ENCODE measurements at places on chromosomes 3 and 15.

DNA sequence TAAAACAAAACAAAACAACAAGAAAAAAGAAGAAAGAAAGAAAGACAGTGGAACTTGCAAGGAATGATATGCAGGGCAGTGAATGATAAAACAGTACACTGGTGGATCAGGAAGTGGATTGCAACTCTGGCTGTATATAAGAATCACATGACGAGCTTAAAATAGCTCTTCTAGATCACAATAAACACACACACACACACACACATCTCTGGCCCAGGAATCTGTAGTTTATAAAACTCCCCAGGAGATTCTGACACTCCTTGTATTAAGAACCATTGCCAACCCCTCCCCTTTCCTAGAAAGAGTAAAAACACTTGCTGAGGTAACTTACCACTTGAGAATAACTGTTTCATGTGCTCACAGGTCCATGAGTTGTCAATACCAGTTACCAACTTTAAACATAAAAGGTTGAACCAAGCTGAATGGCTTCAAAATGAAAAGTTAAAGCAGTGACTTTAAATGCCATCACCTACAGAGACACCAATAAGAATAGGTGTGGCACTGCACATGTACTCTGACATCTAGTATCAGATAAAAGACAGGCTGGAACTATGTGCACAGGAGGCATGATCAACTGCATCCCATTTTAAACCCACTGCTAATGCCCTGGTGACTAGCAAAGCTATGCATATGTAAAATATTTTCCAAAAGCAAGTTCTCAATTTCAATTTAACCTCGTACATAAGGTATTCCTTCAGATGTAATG lies 3.9 kb downstream of the CPOX start:
- no peak for DNase-seq

DNA sequence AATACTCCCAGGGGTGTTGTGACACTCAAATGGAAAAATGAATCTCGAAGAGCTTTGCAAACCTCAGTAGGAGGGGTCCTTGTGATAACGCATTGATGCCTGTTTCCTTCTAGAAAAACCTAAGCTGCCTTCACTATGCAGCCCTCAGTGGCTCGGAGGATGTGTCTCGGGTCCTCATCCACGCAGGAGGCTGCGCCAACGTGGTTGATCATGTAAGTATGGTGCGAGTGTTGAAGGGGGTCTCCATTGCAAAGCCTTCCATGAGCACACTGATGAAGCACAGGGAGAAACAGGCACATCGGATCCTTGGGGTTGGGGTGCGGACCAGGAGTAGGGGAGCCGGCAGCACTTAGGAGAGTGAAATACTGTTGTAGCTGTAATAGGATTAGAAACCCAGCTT lies 22.3 kb downstream of the ANKDD1A start:
- no peak for DNase-seq

GRCh38 chr15:90903733-90904536 lies 833 bp downstream of the MAN2A2 start:
- DNase-seq: no peak

DNA sequence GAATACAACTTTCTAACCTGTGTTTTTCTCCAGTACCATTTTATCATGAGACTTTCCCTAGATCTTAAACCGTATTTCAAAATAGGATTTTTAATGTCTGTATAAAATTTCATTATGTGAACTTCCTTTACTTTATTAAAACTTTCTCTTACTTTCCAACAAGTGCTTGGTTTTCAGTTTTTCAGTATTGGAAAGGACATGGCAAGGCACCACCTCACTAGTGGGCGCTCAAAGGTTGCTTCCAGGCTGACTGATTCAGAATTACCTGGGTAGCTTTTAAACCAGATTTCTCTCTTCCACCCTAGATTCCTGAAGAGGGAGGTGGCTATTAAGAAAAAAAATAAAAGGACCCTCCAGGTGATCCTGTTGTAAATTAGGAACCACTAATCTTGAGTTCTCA lies 236.6 kb downstream of the SOX2 start:
- no peak for DNase-seq

DNA sequence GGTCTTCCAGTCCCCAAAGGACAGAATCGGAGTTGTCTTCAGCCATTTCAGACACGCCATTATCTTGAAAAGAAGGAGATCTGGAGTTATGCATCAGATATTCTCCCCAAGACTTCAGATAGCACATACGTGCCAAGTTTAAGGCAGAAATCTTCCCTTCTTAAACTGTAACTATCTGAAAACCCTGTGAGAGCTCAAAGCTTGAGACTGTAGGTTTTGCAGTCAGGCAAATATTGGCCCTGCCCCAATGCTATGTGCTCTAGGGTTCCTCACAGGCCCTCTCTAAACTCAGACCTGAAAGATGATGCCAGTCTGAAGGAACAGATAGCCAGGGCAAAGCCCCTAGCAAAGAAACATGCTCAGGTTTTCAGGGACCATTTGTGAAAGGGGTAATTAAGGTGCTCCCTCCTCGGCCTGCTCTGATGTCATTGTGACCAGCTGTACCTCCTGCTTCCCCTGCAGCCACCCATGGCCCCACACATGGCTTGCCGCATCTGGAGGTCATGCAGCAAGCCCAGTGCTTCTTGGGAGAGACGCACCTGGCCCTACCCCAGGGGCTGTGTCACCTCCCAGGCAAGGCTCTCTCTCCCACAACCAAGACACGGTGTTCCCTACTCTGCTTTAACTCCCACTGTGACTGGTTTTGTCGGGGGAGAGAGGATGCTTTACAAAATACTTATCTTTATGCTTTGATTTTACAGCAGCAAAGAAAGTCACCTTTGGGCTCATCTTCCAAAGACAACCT lies 53.4 kb upstream of the POMGNT2 start:
- no peak for DNase-seq

- DNase-seq: no peak
Observed at GRCh38 chr15:85961821-85962220, 117.8 kb upstream of the AGBL1 start.

GRCh38 chr3:180684807-180685206 lies 5.5 kb upstream of the CCDC39 start:
- DNase-seq: no peak

DNA sequence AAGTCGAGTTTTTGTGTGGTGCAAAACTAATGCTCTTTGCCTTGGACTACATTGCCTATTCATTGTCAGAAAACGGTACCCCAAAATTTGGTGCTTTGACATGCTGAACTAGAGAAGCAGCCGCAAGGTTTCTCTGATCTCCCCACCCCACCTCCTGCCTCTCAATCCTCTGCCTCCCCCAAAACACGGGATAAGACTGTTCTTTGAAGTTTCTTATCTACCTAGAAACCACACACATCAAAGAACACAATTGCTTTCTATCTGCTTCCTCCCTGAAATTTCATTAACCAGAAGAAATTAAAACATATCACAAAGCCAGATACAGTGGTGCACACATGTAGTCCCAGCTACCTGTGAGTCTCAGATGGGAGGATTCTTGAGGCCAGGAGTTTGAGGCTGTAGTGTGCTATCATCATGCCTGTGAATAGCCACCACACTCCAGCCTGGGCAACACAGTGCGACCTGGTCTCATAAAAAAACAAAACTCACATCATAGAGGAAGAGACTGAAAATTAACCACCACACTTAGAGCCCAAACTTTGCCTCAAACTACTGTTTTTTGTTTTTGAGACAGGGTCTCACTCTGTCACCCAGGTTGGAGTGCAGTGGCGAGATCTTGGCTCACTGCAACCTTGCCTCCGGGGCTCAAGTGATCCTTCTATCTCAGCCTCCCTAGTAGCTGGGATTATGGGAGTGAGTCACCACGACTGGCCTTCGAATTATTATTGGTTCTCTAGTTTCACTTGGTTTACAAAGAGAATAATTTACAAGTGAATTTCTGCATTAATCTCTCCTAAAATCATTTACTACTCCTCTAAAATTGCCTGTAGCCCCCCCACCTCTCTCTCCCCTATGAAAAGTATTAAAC lies 2.7 kb upstream of the PCNP start:
- no peak for DNase-seq

- no peak for DNase-seq
Observed at GRCh38 chr15:78651930-78652615, 11.1 kb upstream of the CHRNB4 start.

- no peak for DNase-seq
Observed at GRCh38 chr15:80211976-80212375, 40.0 kb downstream of the CTXND1 start.

DNA sequence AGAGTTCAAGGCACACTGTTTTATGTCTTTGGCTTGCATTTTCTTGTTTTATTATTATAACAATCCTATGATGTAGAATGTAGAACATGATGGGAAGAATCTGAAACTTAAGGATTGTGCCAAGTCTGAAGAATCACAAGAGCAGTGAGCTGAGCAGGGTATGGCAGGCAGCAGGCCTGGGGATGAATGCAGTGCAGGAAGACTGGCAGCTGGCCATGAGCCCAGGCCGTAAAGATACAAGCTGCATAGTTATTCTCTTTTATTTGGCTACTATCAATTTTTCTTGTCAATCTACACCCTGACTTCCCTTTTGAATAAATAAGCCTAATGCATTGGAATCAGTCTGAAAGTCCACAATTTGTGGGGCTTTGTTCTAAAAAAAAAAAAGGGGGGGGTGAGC lies 89.6 kb upstream of the ARPP21 start:
- DNase-seq: no peak

GRCh38 chr15:58684036-58684710 lies 65.3 kb downstream of the ADAM10 start:
- DNase-seq: no peak

GRCh38 chr15:49270541-49271421 lies 100.7 kb downstream of the GALK2 start:
- DNase-seq: no peak

DNA sequence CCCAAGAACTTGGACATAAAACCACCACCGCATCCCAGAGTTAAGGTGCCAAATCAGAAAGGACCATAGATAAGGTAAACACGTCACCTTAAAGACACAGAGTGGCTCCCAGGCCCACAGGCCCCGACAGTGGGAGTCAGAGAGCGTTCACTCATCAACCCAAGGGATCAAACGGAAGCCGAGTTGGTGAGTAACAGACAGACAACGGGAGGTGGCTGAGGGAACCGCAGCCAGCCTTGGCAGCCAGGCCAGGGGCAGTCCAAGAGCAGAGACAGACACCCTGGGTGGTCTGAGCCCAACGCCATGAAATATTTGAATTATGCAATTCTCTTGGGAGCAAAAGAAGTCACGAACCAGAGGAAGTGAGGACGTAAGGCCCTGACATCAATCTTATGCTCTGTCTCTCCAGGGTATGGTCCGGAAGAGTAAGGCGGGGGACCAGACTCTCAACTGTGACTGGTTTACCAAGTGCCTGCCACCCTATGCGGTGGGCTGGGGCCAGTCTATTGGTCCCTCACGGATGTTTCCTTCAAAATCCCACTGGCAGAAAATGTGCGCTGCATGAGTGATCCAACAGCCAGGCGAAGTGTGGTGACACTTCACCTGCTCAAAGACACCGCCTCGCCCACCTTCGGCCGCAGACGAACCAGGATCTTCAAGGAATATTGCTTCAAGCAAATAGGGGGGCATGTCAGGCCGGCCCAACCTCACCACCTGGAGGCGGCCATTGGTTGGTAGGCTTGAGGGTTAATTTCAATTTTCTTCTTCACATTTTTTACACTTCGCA lies 34.3 kb downstream of the TMEM44 start:
- DNase-seq: no peak

GRCh38 chr15:25971053-25971452 lies 107.9 kb upstream of the ATP10A start:
- no peak for DNase-seq

GRCh38 chr3:60755094-60755493 lies 496.2 kb downstream of the FHIT start:
- DNase-seq: no peak

GRCh38 chr15:44718180-44718926 lies 7.0 kb downstream of the B2M start:
- no peak for DNase-seq

GRCh38 chr15:38398134-38398533 lies 55.8 kb upstream of the FAM98B start:
- no peak for DNase-seq

DNA sequence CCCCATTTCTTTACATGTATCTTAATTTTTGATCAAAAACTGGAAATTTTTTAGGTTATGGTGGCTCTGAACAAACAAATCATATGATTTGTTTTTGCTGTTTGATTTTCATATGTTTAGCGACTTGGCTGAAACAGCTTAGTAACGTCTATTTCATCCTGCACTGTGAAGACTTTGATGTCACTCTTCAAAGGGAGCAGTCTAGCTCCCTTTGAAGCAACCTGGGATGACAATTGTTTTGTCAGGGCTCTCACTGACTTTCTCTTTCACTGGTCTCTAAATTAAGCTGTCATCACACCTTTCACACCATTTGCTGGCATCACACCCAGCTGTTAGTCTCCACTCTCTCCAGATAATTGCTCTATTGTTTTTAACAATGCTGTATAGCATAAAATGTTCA lies 896.9 kb downstream of the IGSF11 start:
- DNase-seq: no peak

All from activated gamma-delta T cell treated with Interleukin-2 at 50 U/mL for 16 hours (primary cell).